HT-29 (cell line): ENCODE measurements at places on chromosomes 16 and 17.

- no peak for DNase-seq
Measured at GRCh38 chr17:559551-560431, 154.8 kb downstream of the VPS53 start.

DNA sequence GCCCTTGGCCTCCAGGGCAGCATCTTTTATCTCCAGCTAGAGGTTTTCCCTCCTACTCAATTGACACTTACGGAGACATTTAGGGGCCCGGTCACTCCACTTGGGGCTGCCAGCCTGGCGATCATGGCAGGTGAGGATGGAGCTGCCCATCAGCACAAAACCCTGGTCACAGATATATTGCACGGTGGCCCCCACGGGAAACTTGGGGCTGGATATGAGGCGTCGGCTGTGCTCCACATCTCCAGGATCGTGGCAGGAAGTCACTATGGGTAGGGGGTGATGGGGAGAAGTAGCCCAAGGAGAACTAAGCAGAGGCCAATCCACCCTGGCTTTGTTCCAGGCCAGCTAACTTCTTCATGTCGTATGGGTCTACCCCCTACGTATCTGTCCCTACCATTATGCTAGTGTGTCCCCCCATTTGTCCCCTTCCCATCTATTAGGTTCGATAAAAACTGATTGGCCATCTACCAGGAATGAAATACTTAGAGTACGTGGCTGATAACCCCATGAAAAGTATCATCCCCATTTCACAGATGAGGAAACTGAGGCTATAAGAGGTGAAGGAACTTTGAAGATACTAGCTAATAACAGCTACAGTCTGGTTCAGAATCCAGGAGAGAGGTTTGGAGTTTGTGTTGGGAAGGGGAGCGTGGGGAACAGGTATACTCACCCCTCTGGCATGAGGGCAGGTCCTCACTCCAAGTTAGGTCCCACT is 6.1 kb upstream of the PHF12 start:
- no peak for DNase-seq

DNA sequence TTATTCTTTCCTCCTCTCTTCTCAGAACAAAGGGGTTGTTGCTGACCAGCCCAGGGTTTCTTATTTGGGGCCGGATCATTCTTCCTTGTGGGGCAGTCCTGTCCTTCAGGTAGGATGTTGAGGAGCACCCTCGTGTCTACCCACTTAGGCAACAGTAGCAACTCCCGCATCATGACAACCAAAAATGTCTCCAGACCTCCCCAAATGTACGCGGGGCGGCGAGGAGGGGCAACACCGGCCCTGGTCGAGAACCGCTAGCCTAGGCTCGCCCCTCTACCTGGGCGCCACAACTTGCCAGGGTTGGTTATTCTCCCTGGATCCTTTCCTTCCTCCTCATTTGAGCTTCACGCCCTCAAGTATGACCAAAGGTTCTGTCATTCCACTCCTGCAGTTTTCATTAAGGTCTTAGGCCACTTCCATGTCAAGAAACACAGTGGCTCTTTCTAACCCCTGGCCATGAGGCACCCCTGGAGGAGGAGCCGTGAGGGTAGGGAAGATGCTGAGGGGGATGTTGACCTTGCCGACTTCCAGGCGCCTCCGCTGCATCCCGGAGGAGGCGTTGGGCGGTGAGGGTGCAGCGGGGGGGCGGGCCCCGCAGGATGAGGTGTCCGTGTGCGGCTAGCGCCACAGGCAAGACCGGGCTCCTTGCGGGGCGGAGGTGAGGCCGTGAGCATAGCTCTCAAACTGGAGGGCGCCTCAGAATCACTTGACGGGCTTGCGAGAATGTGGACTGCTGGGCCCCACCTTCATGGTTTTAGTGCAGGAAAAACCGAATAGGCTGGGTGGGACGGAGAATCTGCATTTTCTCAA is 712 bp upstream of the SPECC1 start:
- DNase-seq = no peak

DNA sequence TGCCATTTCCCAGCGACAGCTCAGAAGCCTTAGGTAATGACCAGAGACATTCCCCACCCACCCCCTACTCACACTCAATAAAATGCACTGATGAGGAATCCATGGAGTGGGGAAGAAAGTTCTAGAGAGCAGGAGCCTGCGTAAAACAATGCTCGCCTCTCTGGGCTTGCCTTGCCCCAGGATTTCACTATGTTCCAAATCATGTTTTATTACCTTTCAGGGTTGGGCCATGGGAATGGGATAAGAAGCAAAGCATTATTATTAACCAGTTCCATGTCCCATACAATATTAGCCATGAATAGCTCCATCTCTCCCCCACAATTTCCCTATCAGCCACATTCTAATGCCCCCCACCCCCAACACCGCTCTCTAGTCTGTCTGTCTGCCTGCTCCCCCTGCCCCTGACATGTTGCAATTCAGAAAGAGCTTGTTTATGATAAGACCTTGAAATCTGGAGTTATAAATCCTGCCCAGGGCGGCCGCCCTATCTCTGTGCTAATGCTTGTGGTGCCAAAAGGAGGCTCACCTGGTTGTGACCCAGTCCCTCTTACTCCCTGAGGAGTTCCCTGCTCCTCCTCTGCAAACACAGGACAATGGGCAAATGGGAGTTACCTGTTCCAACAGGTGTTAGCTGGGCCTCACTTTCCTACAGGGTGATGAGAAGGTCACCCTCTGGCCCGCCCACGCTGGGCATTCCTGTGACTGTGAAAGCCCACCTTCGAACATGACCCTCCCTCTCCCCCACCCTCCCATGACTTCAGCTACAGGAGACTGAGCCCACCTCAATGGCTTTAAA is 28.0 kb upstream of the DDX52 start:
- no peak for DNase-seq

- DNase-seq = no peak
Measured at GRCh38 chr16:79826732-79827475, 226.4 kb upstream of the MAF start.

DNA sequence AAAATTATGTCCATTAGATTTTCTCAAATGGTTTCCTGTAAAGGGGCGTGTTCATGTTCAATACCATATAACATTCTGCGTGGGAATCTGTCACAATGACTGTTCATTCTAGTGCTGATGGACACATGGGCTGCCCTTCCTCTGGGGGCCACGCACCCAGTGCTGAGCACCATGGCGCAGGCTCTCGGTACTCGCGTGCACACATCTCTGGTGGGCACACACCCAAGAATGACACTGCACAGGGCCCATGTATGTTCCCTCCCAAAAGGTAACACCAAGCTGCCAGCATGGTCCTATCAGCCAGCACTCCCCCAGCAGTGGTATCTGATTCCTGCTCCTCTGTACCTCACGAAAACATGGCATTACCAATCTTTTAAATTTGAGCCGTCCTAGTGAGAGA is 13.7 kb downstream of the B9D1 start:
- DNase-seq = no peak

DNA sequence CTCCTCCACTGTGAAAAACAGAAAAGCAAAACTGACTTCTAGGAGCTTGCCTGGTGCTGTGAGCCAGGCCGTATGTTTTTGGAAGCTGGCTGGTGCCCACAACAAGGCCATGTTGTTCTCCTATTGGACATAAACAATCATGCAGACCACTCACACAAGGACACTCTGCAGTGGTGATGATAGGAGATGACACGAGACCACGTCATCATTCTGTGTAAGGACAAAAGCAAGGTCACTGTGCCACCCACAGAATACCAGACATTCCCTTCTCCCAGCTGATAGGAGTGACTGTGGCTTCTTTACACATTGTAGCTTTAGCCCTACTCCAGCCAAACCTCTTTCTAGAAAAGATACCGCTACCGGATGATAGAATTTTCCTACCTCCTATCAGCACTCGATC is 47.7 kb upstream of the LCMT1 start:
- DNase-seq = no peak

DNA sequence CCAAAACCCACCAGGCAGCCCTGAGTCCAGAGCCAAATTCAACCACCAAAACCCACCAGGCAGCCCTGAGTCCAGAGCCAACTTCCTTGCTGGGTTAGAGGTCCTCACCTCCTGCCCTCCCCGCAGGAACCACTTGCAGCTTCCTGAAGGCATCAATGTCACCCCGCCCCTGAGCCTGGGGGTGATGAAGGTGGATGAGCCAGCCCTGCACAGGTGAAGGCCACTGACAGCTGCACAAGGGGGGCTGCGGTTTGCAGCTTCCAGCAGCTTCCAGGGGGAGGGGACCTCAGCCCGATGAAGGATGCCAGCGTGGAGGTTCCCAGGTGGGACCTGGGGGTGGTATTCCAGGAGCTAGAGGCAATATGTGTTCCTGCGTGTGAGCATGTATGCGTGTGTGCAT is 7.6 kb upstream of the CSNK1D start:
- no peak for DNase-seq

GRCh38 chr17:62700964-62701705 is 73.7 kb downstream of the MRC2 start:
- no peak for DNase-seq

DNA sequence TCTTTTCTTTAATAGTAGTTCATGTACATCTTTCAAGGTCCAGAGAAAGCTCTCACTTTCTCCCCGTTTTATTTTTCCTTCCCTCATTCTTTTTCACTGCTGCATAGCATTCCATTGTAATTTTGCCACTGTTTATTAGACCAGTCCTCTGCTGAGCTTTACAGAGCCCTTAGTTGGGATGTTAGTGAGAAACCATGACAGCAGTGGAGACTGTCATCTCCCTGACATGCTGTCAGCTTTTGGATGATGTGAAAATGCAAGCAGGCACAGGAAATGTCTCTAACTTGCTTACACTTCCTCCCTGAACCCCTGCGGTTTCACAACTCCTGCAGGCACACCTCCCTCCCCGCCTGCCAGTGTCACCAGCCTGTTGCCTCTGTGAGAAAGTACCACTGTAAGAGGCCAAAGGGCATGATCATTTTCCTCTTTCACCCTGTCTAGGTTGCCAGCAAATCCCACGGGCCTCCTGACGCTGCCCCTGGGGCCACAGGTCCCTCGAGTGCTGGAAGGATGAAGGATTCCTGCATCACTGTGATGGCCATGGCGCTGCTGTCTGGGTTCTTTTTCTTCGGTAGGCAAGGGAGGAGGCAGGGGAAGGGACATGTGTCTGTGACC is at the start of gene ITGAL:
Gene ITGAL, plus strand, starts transcription at position 415 of the 615 bp plus-strand sequence. Its CDS starts 96 bp downstream, at position 511.
- no peak for DNase-seq
